ENCODE measurements at places on chromosomes 7 and 10.

DNA sequence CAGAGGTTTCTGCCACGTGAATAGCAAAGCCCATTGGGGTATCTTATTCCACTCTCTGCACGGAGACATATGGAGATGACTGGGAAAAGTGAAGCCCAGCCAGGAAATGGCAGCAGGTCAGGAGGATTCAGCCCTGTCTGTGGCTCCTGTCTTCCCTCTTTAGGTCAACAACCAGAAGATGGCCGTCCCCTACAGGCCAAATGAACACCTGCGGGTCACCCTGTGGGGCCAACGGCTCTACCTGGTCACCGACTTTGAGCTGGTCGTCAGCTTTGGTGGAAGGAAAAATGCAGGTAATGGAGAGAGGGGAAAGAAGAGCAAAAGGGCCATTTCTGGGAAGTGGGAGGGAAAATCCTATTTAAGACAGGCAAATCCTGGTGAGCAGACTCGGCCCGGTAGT is 38.3 kb downstream of the EPHB4 start:
- no peak overlapping the region for H3K27ac ChIP-seq
- H3K4me3 ChIP-seq = no peak overlapping the region
- no peak for DNase-seq
- no peaks in the 10 kb centered on the region for H3K4me1 ChIP-seq
- no peaks in the 10 kb centered on the region for H3K27me3 ChIP-seq

DNA sequence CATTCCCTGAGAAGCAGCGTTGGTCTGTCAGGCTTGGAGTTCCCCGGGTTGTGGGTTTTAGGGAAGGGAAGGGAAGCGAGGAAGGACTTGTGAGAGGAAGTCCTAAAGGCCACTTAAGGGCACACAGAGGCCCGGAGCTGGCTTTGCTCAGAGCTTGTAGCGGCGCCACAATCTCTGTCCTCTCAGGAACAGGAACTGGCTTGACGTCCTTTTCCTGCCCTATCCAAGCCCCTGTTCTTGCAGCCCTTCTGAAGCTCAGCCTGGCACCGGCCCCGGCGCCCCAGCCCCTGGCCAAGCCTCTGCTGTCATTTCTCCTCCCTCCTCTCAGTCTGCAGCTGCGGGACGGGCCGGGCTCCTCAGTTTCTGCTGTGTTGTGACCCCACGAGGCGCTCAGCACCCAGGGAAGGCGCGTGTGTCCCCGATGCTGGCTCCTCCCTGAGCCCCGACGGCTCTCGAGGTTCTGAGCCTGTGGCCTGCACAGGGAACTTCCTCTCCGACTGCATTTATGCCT is at the start of gene GIMAP8:
Gene GIMAP8, plus strand, starts transcription at position 140 of the 511 bp plus-strand sequence. CDS start 16,069 bp downstream, outside the sequence.
- no peaks in the 10 kb centered on the region for H3K36me3 ChIP-seq
- peak within 1 kb of the TSS; percentile 44 for H3K4me3 ChIP-seq
- H3K27me3 ChIP-seq = no peaks in the 10 kb centered on the region

DNA sequence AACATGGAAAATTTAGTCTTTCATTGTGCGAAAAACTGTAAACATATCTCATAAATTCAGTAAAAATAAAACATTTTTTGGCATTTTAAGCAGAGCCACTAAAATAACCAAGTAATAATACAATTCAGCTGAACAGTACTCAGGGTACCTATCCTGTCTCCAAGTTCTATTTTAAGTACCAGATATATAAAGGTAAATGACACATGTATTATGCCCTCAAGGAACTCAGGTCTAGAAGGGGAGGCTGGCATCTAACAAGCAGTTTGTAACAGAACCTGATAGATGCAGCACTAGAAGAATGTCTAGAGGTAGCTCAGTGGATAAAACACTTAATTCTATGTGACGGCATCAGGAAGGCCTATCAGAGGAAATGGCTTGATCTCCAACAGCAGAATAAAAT is 112.2 kb downstream of the CRPPA start:
- no peaks in the 10 kb centered on the region for H3K4me1 ChIP-seq
- no peak overlapping the region for H3K4me3 ChIP-seq
- H3K27me3 ChIP-seq = no peaks in the 10 kb centered on the region
- H3K36me3 ChIP-seq = no peaks in the 10 kb centered on the region

DNA sequence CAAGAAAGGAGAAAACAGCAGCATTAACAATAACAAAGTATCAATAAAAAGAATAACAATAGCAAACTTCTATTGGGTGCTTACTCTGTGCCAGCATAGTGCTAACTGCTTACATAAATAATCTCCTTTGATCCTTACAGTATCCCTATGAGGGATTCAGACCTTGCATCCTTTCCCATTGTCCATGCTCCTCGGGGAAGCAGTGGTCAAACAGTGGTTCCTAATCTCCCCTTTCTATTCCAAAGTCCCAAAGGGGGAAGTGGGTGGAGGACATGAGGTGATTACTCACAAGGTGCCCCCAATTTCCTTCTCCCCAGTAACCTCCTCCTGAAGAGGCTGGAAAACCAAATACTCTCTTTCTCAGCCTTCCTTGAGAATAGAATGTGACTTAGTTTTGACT is 22.0 kb upstream of the MSMB start:
- no peak overlapping the region for H3K27ac ChIP-seq
- no peaks in the 10 kb centered on the region for H3K27me3 ChIP-seq
- no peaks in the 10 kb centered on the region for H3K36me3 ChIP-seq
- no peaks in the 10 kb centered on the region for H3K4me1 ChIP-seq

DNA sequence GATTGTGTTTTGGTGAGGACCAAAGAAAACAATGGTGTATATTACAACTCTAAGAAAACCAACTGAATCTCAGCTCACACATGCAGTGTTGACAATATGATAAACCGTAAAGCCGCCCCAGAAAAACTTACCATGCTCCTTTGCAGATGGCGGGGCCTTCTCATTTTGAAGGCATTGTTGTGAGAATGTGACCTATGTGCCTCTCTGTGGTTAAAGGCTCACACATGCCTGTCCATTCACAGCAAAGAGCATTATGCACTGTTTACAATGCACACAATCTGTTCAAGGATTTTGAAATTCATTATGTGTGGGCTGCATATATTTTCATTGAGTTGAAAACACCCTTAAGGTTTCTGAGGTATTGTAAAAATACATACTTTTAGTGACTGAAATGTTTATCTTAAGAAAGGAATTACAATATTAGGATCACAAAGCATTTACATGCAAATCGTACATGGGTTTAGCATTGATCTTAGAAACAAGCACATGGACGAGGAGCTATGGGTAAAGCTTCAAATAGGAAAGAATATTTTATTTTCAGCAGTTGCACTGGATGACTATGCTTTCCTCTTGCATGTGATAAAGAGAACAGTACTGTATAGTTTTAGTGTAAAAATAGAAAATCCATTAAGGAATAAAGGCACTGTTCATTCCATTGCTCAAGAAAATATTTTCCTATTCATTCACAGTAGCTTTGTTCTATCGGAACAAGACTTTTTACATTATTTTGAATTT is 334.3 kb downstream of the ARL4A start:
- no peaks in the 10 kb centered on the region for H3K4me1 ChIP-seq
- DNase-seq = no peak
- H3K27ac ChIP-seq = no peak overlapping the region
- no peaks in the 10 kb centered on the region for H3K36me3 ChIP-seq

GRCh38 chr7:155992107-155992506 is 179.8 kb upstream of the SHH start:
- H3K4me1 ChIP-seq = no peaks in the 10 kb centered on the region
- H3K27me3 ChIP-seq = peaks cover under 1% of the 10 kb centered on the region
- no peak for DNase-seq
- no peak overlapping the region for H3K4me3 ChIP-seq
- no peak overlapping the region for H3K27ac ChIP-seq
